ENCODE measurements at places on chromosomes 3 and 15.

DNA sequence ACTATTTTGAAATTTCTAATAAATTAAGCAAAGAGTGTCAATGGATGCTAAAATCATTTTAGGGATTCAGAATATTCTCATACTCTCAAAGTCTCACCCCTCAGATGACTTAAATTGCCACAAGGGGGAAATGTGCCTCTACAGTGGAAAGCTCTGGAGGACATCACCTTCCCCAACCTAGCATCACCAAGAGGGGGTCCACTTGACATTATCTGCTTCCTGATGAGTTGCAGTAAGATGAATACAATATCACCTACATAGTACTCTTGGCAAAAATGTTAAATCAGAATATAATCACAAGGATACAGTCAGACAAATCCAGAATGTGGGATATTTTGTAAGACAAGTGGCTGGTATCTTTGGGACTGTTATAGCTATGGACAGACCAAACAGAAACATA is 290.1 kb downstream of the MFSD1 start:
- DNase-seq = no peak

DNA sequence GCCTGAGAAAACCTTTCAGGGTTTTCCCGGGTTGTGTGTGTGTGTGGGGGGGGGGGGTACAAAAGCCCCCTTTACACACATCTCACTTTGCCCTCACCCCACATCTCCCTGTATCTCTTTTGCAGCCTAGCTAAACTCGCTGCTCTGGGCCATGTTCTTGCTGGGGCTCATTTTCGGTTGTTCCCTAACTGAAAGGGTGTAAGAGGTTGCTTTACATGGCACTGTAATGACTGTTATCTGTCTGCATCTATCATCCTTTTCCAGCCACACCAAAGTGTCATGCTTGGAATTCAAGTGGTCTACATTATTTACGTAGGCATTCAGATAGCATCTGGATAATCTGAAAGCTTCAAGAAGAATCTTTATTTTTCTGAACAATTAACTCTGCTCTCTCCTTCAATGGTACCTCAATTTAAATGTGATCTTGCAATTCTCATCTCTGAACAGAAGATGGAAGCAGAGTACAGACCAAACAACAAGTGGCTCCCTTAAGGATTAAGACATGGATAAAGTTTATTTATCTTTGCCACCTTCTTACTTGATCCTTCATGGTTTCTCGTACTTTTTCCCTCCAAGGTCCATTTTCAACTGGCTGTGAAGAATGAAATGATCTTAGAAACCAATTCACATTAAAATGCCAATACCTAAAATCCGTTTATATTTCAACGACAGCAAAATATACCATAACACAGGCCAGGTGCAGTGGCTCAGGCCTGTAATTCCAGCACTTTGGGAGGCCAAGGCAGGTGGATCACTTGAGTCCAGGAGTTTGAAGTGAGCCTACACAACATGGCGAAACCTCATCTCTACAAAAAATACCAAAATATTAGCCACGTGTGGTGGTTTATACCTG is 34.9 kb downstream of the DCLK3 start:
- peak; percentile 39 for DNase-seq

DNA sequence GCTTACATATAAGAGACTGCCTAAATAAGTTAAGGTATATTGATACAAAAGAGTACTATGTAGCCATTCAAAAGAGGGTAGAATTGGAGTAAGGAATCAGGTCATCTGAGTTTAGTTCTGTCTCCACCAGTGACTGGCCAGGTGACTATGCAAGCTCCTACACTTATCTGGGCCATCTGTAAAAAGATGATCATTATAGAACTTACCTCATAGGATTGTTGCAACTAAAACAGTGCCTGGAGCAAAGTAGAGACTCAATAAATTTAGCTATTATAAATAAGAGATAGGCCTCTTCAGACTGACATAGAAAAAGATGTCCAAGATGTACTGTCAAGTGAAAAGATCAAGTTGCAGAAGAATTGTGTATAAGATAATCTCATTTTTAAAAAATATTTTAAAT is 1.7 kb upstream of the ATP8B4 start:
- no peak for DNase-seq

DNA sequence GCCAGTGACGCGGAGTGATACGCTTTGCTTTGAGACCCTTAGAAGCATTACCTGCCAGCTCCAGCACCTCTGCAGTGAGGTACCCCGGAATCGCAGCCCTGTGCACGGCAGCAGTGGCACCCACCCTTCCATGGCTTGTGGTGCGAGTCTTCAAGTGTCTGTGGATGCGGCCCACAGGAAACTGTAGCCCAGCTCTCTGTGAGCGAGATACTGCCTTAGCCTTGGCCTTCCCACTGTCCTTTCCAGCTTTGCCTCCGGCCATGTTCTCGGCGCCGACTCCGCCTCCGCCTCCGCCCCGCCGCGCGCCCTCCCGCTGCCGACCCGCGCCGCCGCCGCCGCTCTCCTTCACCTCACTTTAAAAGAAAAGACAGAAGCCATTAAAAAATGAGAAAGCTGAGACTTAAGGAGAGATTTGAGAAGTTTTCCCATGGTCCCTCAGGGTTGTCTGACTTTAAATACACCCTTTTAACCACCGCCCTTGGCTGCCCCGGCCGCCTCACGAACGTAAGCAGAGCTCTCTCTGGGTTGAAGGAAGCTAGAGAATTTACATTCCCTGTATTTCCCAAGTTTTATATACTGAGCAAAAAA is 78.5 kb upstream of the FAM174B start:
- DNase-seq = peak; percentile 56

GRCh38 chr3:135965506-135966270 is at the start of gene PPP2R3A:
PPP2R3A (plus strand) TSS chr3:135965728; CDS start chr3:136001499, 35,771 bp downstream.
- peak; percentile 89 for DNase-seq

DNA sequence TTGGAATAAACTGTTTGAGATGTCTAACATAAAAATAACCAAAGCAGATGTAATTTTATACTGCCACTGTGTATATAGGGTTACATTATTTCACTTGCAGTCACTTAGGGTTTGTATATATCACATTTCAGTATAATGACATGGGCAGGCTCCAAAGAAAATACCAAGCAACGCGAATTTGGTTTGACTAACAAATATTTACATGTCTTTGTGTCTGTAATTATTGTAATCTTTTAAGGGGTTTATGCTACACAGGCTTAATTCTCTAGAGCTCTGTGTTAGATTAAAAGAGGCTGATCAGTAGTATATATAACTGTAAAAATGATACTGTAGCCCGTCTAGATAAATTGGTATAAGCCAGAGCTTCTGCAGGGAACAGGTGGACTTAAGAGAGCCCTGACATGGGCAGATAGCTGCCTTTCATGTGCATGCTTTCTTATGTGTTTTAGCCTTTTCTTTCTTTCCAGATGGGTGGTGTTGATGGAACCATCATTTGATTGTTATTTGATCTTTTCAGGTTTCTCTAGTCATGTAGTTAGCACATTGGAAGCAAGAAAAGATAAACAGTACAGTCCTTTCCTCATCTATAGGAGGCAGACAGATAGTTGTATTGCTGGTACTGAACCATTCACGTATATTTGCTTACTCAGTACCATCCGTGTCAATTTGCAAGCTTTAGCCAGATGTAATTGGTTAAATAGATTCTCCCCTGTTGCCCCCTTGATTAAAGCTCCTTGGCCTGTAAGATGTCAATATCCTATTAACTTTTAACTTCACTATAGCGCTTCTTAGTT is 86.1 kb downstream of the GALK2 start:
- DNase-seq = no peak

DNA sequence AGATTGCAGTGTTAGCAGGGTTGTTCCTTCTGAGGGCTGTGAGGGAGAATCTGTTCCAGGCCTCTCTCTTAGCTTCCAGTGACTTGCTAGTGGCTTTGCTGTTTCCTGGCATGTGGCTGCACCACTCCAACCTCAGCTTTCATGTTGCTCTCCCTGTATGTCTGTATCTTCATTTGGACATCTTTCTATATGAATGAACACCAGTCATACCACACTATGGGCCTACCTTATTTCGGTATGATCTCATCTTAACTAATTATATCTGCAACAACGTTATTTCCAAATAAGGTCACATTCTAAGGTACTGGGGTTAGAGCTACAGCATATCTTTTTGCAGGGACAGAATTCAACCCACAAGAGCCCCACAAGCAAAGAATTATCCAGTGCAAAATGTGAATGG is 356.7 kb upstream of the UMPS start:
- DNase-seq = no peak

DNA sequence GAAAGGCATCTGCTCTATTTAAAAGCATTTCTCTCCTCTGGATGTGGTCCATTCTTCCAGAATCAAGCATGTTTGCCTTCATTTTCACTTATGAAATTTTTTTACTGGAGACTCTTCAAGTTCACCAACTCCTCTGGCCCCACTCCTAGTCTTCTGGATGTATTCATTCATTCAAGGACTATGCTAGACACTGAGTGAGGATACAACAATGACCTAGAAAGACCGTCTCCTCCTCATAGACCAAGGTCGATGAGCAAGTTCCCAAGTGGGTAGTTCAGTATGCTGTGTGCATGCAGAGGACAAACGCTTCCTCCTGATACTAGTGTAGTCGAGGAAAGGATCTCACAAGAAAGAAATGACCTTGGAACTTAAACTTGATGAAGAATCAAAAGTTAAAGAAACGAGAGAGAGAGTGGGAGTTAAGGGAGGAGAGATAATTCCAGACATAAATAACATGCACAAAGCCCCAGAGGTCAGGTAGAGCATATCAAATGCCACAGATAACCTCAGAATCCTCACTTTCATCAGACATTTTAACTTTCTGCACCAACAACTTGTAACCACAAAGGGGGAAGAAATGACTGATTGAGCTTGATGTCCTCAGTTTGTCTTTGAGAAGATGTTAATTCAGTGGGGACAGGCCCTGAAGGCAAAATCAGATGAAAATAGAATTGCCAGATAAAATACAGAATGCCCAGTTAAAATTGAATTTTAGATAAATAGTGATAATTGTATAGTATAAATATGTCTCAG is 149.4 kb downstream of the IMPG2 start:
- no peak for DNase-seq

- DNase-seq = no peak
These were observed 33.9 kb downstream of the PIK3CA start for GRCh38 chr3:179181993-179182551.

DNA sequence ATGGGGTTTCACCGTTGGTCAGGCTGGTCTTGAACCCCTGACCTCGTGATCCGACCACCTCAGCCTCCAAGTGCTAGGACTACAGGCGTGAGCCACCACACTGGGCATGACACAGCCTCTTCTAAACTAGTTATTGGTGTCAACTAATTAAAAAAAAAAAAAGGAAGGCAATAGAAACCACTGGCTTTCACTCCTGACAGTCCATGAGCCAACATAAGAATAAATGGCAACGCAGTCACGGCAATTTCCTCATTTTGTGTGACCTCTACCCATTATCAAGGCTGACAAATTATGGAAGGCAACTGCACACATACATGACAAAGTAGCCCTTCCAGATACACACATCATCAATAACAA is 5.9 kb downstream of the ARHGEF3 start:
- no peak for DNase-seq

GRCh38 chr15:59158701-59159034 is 48.0 kb upstream of the LDHAL6B start:
- no peak for DNase-seq

- no peak for DNase-seq
These were observed 961.0 kb upstream of the CFAP20DC start for GRCh38 chr3:60010781-60011180.

- DNase-seq = no peak
These were observed 342.0 kb upstream of the NR2F2 start for GRCh38 chr15:95988574-95988887.

- DNase-seq = no peak
These were observed 519.8 kb upstream of the MDFIC2 start for GRCh38 chr3:70832089-70832833.

DNA sequence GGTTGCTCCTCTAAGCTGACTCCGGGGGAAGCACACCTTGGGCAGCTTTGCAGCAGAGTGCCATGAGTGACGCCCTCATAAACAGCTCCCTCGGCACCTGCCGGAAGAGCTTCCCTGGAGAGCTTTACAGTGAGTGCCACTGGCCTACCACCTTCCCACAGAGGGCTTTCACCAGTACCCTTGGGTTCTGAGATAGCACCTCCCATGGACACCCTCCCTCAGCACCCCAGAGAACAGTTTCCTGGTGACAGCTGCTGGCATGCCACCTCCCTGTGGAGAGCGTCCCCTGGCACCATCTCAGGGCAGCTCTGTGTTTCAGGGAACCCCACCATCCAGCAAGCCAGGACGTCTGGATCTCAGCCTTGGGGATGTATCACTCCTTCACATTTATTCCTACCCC is 49.1 kb downstream of the RUBCN start:
- DNase-seq = no peak

DNA sequence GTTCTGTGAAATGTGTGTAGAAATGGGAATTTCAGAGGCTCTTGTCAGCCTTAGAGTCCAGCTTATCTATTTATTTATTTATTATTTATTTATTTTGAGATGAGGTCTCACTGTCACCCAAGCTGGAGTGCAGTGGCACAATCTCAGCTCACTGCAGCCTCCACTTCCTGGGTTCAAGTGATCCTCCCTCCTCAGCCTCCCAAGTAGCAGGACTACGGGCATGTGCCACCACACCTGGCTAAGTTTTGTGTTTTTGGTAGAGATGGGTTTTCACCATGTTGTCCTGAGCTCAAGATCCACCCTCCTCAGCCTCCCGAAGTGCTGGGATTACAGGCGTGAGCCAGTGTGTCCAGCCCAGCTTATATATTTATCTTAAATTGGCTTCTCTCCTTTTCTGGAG is 11.5 kb downstream of the CNOT10 start:
- DNase-seq = no peak

DNA sequence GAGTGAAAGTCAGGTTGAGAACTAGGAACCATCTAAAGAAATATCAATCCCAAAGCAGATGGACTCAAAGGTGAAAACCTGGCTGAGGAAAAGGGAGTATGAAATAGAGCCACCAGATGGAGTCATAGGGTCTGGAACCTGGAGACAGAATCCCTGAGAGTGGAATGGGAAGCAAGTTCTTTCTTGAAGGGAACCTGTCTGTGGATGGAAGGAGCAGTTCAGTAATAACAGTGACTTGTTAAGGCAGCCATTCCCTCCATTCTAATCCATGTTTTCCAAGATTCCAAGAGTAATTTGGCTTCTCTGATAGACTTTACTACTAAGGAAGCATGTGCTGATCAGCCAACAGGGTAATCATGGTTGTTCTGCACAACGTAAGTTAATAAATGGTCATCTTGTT is 22.5 kb upstream of the AQP9 start:
- DNase-seq = no peak

DNA sequence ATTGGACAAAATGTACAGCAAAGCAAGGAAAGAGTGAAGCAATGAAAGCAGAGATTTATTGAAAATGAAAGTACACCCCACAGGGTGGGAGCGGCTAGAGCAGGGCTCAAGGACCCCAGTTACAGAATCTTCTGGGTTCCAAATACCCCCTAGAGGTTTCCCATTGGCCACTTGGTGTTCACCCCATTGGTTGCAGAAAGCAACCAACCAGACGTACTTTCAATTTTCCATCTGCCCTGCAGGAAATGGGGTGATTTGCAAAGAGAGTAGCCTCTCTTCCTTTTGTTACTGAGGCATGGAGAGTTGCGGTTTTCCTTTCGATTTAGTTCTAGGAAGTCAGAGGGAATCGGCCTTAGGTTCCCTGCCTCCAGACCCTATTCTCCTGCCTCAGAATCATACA is 2.4 kb downstream of the PML start:
- no peak for DNase-seq

GRCh38 chr15:83869341-83869740 is 215.4 kb downstream of the ADAMTSL3 start:
- no peak for DNase-seq
